Fibroblast of gingiva (primary cell): ENCODE measurements at places on chromosomes 1 and 21.
A peak's percentile ranks its signal among the peaks of the same experiment; 100 is the strongest.

DNA sequence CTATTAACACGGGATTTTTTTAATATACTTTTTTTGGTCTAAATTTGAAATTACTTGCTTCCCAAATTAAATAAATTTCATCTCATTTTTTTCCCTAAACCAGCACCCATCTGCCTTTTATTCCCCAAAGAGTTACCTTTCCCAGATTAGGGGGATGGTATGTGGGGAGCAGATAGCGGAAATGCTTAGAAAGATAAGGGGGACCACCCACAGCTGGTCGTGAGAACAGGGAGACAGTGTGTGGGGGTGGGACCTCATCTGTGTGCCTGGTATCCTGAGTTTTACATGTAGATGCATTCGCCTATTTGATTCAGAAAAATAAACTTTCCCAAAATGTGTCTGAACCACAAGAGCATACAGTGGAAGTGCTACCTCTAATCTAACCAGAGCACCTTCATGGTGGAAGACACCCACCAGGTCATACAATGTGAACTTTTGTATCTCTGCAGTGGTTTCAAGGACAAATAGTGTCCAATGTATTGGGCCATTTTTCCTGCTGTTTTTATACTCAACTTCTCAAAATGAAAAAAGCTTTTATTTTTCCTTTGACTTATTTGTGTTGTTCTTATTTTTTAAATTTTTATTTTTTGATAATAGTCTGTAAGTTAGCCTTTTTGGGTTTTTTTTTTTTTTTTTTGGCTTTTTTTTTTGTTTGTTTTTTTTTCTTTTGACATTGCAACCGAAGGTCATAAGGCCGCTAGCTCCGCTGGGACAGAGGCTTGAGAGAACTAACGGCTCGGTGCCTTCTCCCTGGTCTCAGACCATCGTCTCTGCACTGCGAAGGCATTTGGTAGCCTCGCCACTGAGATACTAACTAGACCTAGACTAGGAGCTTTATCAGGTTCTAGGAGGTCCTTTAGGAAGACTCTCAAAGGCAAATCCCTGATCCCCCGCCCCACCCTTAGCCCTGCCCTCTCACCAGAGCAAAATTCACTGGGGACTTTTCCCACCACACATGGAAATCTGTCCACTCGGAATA, 263.2 kb downstream of the TM2D1 start:
- DNase-seq, result no peak

DNA sequence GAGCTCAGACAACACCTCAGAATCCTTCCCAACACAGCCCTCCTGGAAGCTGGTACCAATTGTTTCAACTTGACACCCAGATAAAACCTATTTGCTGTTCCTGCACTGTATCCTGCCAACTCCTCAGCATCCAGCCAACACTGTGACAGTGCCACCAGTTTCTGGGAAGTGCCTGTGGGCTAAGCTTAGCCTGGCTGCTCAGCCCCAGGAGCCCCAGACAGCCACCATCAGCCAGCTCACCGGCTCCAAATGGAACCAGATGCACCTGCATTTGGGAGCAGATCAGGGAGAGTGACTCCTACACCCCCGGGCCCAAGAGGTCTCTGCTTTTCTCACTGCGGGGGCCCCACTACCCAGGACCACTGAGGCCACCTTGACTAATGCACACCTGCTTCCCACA, 24.9 kb downstream of the KCNN3 start:
- no peak for DNase-seq

DNA sequence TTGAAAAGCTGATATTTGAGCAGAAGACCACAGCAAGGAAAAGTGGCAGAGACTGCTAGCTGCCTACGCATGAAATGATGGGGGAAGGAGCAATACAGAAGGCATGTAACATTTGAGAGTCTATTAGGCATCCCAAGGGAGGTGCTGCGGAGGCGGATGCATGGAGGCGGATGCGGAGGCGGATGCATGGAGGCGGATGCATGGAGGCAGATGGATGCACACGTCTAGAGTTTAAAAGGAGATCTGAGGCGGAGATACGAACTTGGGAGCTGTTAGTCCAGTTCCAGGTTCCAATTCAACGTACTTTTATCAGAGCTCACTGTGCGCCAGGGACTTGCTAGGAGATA, 744 bp upstream of the DDX20 start:
- DNase-seq, result peak; percentile 74

GRCh38 chr1:188423073-188423472, 1594.3 kb downstream of the PLA2G4A start:
- no peak for DNase-seq

GRCh38 chr1:214123061-214123784, 135.4 kb downstream of the PROX1 start:
- DNase-seq, result peak; percentile 45

DNA sequence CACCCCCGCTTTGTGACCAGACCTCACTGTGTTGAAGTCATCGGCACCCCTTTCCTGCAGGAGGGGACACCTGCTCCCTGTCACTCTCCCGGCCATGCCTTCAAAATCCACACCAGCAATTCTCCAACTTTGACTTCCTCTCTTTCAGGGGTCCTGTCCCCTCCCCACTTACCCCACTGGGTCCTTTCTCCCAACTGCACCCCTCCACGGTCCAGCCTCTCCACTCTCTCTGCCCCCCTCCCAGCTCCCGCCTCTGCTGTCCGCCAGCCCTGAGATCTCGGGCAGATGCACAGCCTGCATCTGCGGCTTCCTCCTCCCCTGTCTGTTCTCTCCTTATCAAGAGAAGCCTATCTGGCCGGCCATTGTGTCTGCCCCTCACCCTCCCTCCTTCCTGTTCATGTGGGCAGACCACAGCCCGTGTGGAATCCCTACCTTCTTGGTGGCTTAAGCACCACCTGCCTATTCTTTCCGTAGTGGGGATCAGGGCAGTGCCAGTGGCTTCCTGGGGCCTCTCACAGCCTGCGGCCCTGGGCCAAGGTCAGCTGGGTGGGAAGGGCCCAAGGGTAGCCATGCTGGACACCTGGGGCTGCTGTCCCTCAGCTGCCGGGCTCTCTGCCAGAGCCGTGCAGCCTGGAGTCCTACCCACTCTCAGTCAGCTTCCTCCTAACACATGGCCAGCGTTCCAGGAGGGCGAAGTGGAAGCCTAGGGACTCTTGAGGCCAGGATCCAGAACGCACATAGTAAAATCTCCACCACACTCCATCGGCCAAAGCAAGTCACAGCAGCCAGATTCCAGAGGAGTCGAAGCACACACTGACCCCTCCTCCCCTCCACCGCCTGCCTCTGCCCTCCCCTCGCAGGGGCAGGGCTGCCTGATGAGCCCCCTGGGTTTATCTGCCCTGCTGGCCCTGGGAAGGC, 5.1 kb upstream of the HES4 start:
- no peak for DNase-seq

- DNase-seq, result no peak
Measured at GRCh38 chr1:117670976-117671780, 65.3 kb downstream of the TENT5C start.

DNA sequence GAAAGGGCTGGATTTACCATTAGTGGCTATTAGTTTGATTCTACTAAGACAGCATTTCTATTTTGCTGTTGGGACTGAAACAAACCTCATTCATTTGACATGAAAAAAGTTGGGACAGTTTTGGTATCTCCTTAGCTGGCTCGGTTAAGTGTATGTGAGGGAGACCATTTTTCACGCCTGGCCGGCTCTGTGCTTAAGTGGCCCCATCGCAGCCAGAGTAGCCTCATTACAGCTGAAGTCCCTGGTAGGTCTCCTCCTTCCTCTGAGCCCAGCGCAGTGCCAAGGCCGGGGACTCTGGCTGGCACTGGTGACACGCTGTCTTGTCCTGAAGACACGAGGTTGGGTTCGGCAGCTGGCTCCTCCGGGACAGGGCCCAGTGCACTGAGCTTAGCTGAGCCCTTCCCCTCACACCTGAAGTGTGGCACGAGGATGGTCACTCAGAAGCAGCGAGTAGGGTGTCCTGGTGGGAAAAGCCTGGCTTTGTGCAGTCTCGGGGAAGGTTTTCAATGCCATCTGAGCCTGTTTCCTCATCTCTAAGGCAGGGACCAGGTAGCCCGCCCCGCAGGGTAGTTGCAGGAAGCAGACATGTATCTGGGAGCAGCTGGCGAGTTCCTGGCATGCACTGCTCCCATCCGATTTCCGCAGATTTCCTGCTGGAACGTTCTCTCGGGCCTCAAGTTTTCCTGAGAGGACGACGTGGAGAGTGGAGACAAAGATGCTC, 196.5 kb downstream of the DYRK1A start:
- no peak for DNase-seq

- DNase-seq, result no peak
Measured at GRCh38 chr1:154571964-154572288, 4.3 kb downstream of the CHRNB2 start.

GRCh38 chr1:201192261-201192788, 1.7 kb downstream of the IGFN1 start:
- DNase-seq, result no peak

- no peak for DNase-seq
Measured at GRCh38 chr1:153771261-153771660, 3.9 kb upstream of the SLC27A3 start.

- DNase-seq, result no peak
Measured at GRCh38 chr1:87230501-87230900, 98.2 kb upstream of the LMO4 start.

DNA sequence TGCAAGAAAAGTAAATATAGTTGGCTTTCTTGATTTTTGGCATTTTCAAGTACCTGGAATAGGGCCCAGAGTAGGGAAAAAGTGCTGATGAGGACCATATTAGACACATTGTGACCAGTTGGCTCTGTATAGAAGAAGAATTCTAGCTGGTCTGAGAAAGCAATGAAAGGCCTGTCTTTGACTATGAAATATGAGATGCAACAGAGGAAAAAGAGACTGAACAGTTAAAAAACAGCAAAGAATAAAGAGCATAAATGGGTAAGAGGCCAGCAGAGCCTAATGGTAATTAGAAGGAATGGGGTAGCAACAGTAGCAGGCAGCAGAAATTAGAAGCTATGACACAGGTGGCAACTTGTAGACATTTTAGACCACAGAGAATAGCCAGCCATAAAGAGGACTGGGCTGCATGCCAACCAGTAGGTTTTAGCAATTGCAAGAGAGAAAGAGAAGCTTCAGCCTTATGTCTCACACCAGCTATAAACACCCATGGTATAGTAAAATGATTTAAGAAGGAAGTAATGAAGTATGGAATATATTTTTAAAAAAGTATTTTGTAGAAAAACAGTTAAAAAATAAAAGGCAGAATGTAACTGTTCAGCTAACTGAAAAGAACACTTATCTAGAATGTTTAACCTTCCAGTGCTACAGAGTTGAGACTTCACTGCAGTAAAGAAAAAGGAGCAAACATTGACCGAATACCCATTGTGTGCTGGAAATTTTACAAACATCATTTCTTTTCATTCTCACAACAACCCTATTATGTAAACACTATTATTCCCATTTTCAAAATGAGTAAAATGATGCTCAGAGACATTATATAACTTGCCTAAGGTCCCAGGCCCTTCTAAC, 114.1 kb downstream of the LHX4 start:
- DNase-seq, result peak; percentile 16

GRCh38 chr1:193367863-193368262, 181.4 kb upstream of the B3GALT2 start:
- no peak for DNase-seq

DNA sequence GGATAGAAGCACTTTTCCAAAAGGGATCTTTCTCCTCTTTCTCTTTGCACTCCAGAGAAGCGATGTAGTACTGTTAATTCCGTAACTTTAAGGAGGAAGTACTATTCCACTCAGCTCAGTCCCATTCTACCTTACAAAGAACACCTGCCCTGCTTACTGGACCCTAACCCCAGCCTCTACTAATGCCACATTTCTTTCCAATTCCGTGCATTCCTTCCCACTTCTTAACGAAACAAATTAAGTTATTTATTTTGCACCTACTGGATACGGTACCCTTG, 511 bp downstream of the NDC1 start:
- DNase-seq, result no peak

- DNase-seq, result no peak
Measured at GRCh38 chr1:183553331-183553730, 36.9 kb downstream of the NCF2 start.

DNA sequence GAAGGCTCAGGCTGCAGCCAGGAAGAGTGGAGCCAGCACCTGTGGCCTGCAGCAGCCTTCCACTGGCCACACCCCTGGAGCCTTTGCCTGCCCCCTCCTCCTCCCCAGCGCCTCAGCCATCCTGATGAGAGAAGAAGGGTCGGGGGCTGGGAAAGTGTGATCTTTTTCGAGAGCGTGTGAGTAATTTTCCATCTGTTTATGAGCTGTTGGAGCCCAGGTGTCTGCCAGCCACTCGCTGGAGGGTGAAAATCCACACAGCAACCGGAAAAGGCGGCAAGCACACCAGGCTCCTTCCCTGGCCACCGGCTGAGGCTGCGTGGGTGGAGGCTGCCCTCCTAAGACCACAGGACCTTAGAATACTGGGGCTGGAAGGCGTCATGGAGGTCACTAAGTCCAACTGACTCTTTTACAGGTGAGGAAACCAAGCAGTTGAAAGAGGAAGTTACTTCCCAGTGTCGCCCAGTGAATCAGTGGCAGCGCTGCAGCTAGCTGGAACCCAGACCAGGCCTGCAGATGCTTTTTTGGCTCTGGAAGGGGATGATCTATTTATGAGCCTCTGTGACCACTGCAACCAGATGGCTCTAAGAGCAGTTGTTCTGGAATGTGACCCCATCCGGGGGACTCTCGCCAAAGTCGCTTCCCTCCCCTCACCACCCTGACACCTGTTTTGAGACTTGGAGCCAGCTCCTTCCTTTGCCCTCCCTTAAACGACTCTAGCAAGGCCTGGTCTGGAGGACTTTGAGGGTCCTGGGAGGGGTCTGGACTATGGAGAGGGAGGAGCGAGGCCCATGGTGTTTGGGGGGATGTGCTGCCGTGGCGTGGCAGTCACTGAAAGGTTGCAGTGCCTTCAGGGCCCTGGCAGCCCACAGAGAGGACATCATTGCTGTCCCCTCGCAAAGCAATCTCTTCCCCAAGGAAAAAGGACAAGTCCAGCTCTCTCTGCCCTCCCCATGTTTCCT, 54.5 kb downstream of the LGR6 start:
- no peak for DNase-seq

- no peak for DNase-seq
Measured at GRCh38 chr1:48947761-48948537, 171.3 kb upstream of the BEND5 start.

- DNase-seq, result peak; percentile 34
Measured at GRCh38 chr1:31745096-31745945, 18.8 kb downstream of the ADGRB2 start.

- DNase-seq, result no peak
Measured at GRCh38 chr1:147773215-147773715, 12.9 kb upstream of the GJA5 start.

GRCh38 chr1:239951511-239952140, 140.1 kb upstream of the FMN2 start:
- DNase-seq, result peak; percentile 66

GRCh38 chr1:5744911-5745799, 247.1 kb downstream of the NPHP4 start:
- no peak for DNase-seq

DNA sequence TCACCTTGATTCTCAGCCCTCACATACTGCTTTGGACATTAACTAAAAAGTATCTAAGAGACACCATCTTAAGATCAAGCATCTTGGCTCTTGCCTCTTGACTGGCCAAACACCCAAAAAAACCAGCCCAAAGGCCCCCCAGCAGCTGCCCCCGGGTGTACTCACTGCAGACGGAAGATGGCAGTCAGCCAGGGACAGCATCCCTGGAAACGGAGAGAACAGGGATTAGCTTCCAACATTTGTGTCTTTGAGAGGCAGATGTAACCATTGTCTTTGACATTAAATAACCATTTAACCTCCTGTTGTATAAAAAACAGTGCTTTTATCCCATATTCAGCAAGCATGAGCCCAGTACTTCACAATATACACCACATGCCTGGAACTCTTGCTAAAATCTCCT, 11.3 kb downstream of the TMEM63A start:
- DNase-seq, result no peak

GRCh38 chr1:11391327-11391726, 87.6 kb upstream of the DISP3 start:
- no peak for DNase-seq

GRCh38 chr1:5683446-5683845, 308.8 kb downstream of the NPHP4 start:
- no peak for DNase-seq
